Fibroblast of mammary gland (primary cell): ENCODE measurements at places on chromosomes 11 and 22.
A peak's percentile ranks its signal among the peaks of the same experiment; 100 is the strongest.

DNA sequence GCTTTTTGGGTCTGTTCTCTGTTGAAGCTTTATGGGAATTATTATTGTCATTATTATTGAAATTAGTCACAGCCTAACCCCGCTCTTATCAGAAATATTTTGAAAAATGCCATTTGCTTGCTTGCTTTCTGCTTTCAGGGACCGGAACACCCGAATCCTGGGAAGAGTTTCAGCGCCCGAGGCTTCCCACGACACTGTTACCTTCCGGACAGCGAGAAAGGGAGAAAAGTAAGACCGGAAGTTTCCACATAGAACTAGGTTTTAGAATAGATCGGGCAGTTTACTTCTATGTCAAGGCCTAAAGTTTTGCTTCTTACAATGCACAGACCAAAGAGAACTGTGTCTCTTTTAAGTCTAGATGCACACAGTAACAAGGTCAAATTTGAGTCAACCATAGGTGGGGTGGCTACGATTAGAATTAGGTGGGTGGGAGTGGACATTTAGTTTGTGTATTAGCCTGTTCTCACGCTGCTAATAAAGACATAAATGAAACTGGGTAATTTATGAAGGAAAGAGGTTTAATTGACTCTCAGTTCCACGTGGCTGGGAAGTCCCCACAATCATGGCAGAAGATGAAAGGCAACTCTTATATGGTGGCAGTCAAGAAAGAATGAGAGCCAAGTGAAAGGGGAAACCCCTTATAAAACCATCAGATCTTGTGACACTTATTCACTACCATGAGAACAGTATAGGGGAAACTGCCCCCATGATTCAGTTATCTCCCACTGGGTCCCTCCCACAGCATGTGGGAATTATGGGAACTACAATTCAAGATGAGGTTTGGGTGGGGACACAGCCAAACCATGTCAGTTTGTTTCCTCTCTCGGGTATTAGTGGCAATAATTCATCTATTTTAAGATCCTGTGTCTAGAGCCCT lies 12.9 kb downstream of the MPEG1 start:
- DNase-seq, result no peak

DNA sequence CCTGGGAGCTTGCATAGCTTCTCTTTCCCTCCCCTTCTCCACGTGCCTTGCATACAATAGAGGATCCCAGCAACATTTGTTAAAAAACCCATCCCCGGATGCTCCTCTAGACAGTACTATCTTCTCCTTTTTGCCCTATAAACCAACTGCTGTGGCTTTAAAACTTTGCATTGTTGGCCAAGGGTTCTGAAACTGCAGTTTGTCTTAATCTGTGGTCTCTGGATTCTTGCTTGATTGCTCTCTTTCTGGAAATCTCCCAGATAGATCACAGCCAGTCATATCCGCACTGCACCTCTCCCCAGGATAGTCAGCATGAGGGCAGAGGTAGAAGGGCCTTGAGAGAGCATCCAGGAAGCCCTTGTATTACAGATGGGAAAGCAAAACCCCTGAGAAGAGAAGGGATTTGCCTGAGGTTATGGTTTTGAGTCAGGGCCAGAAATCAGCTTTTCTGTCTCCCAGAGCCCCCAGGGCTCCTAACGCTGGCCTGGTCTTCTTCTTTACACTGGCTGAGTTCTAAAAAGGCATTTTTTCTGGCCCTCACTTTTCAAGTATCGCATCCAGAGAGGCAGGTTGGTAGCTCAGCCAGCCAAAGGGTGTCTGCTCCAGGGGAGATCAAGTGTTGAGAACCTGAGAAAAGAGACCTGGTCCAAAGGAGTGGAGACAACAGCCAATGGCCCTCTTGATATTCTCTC lies 70.6 kb downstream of the ADM start:
- DNase-seq, result peak; percentile 98

- DNase-seq, result no peak
Measured at GRCh38 chr11:2252018-2252417, 18.4 kb downstream of the ASCL2 start.

DNA sequence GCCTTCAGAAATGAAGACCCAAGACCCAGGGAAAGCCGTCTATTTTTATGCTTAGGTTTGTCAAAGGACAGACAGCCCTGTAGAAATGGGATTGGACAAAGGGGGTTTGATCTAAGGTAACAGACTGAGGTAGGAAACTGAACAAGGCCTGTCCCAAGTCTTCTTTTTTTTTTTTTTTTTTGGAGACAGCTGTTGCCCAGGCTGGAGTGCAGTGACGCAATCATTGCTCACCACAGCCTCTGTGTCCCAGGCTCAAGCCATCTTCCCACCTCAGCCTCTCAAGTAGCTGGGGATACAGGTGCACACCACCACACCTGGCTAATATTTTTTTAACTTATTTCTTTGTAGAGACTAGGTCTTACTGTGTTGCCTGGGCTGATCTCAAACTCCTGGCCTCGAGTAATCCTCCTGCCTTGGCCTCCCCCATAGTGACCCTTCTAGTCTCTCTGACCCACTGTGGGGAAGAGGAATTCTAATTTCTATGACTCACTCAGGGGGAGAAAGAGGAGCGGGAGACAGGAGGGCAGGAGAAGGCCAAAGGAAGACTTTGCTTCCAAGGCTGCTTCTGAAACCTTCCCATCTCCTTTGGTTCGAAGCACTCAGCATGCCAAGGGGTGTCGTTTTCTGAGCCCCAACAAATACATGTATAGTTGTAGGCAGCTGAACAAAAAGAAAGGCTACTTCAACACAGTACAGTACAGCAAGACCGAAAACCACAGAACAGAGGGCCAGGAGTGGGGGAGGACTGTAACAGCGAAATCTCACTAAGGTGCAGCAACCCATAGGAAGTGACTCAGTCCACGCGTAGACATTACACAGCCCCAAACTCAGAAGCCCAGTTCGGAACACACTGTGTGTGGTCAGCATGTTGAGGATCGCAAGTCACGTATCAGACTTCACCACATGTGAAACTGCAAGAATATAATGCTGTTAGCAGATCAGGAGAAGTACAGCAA lies 872 bp downstream of the TMA7B start:
- peak; percentile 97 for DNase-seq

DNA sequence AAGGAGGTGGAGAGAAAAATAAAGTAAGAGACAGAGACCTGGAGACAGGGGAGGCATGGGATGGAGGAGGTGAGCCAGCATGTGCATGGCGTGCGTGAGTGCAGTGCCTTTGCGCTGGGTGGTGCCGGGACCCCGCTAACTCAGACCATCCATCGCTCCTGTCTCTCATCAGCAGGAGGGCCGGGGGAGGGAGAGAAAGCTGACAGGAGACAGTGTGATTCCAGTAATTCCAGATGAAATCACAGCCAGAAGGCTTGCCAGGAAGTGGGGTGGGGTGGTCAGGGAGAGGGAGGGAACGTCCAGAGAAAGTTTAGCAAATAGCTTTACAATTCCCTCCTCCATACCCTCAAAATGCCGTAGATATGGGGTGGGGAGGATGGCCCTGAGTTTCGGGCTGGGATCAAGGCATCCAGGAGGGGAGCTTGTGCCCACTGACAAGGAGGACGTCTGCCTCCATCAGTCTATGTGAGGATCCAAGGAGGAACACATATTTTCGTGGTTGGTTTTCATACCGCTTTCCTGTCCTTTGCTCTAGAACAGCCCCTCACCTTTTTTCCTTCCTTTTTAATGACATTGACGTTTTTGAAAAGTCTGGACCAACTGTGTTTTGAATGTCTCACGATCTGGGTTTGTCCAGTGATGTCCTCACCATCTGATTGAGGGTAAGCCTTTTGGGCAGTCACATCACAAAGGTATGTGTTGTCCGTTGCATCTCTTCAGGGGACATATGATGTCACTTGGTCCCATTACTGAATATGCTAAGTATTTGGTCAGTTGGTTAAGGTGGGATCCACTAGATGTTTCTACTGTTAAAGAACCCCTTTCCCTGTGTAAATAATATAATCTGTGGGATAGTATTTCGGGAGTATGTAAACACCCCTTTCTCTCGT lies 567.3 kb downstream of the MIAT start:
- no peak for DNase-seq

DNA sequence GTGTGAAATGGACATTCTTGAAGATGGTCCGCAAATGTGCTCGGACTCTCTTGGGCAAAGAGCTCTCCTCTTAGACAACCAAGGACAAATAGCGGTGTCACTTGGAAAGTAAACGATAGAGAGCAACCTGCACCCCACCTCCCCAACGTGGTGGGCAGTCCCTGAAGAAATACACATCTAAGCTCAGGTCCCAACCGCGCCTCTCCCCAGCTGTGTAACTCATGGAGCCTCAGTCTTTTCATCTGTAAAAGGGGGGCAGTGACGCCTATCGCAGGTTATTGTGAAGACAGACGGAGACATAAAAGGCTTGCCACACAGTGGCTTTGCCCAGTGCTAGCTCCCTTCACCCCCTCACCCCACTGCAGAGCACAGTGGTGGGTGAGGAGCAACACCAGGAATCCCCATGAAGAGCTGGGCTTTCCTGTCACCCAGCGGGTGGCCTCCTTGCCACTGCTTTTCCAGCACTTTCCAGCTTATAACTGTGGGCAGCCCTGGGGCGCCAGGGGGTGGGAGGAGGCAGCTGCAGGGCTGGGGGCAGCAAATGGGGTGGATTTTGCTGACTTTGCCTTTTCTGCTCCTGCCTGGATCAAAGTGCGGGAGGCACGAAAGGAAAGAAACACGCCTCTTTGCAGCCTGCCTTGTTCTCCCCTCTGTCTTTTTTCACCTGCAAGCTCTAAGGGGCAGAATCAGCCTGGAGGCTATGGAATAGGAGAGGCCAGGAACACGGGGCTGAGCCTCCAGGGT lies 73.7 kb upstream of the TSPAN18 start:
- no peak for DNase-seq

GRCh38 chr11:67998150-67999045 lies 5.5 kb downstream of the UNC93B1 start:
- no peak for DNase-seq

GRCh38 chr11:64876229-64876750 lies 2.1 kb downstream of the EHD1 start:
- DNase-seq, result no peak

DNA sequence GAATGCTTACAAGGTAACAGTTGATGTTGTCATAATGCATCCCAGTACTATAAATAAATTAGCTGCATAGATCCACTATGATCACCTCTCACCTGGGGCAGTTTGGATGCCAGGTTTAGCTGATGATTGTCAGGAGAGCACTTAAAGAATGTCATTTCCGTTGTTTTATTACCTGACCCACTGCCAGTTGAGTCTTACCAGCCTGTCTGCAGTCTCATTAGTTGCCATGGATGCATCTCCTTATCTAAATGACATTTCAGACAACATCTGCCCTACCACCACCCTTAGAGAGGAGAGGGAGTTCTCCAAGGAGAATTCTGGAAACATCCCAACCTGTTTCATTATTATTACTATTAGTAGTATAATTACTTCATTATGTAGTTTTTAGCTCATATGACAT lies 339.1 kb upstream of the API5 start:
- no peak for DNase-seq

GRCh38 chr11:46696212-46696558 lies 4.2 kb downstream of the ARHGAP1 start:
- DNase-seq, result no peak
